Dermis blood vessel endothelial cell (primary cell): ENCODE measurements at places on chromosomes 13 and 19. TPM values are rescaled to one million over a fixed set of nuclear protein-coding genes. Genes with fewer than 3 reads are reported as not detected.

DNA sequence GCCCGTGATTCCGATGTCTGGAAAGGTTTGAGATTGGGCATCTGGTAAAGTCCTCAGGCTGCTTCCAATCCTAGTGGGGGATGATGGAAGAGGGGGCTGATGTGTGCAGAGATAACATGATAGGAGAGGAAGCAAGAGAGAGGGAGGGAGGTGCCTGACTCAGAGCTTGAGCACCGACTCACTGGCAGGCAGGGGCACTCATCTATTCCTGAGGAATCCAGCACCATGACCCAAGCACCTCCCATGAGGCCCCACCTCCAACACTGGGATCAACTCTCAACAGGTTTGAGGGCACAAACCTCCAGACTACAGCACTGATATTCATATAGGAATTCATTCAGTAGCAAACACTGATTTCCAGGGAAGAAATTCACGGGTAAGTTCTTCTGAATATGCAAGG is 5.6 kb upstream of the SIGLEC9 start:
- DNase-seq, result no peak

DNA sequence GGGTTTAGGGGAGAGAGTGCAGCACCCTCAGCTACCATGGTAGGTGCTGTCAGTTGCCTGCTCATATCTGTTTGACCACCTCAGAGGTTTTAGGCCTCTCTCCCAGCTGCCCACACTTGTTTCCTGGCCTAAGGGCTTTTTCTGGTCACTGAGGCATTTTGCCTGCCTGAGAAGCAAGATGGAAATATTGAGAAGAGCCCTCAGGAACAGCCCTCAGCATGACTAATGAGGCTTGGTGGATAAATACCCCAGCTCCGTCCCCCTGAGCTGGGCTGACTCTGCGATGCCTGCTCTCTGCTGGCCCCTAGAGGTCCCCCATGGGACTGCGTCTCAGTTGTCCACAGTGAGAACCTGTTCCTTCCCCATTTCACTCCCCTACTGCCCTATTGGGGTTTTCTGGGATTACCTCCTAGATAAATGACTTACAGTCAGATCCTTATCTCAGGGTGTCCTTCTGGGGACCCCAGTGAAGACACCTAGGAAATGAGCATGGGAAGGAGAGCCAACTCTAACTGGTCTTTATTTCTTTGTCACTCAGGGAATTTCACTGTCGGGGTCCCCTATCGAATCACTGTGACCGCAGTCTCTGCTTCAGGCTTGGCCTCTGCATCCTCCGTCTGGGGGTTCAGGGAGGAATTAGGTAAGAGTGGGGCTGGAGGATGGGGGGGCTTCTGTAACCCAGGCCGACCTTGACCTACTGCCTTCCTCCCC is 13.3 kb downstream of the PALM3 start:
- peak; percentile 62 for DNase-seq

- DNase-seq, result peak; percentile 58
Observed at GRCh38 chr13:49995625-49996101, 1.2 kb upstream of the TRIM13 start.

DNA sequence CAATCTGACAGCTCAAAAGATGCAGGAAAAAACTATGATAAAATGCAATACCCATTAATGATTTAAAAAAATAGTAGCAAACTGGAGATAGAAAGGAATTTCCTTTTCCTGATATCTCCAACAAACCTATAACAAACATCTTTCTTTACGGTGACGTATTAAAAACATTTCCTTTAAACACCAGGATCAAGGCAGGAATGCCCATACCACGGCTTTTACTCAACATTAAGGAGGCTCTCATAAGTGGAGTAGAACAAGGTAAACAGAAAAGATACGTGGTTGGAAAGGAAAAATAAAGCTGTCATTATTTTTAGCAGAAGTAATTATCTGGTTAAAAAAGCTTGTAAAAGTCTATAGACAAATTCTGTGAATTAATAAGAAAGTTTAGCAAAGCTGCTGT is 61.1 kb downstream of the MIPEP start:
- DNase-seq, result peak; percentile 9

GRCh38 chr19:45772912-45773311 is 3.9 kb upstream of the SIX5 start:
- DNase-seq, result no peak

- peak; percentile 35 for DNase-seq
Observed at GRCh38 chr13:114019367-114019766, 45.5 kb upstream of the C13orf46 start.

GRCh38 chr19:19750842-19751790 is 18.2 kb upstream of the ZNF14 start:
- DNase-seq, result no peak

DNA sequence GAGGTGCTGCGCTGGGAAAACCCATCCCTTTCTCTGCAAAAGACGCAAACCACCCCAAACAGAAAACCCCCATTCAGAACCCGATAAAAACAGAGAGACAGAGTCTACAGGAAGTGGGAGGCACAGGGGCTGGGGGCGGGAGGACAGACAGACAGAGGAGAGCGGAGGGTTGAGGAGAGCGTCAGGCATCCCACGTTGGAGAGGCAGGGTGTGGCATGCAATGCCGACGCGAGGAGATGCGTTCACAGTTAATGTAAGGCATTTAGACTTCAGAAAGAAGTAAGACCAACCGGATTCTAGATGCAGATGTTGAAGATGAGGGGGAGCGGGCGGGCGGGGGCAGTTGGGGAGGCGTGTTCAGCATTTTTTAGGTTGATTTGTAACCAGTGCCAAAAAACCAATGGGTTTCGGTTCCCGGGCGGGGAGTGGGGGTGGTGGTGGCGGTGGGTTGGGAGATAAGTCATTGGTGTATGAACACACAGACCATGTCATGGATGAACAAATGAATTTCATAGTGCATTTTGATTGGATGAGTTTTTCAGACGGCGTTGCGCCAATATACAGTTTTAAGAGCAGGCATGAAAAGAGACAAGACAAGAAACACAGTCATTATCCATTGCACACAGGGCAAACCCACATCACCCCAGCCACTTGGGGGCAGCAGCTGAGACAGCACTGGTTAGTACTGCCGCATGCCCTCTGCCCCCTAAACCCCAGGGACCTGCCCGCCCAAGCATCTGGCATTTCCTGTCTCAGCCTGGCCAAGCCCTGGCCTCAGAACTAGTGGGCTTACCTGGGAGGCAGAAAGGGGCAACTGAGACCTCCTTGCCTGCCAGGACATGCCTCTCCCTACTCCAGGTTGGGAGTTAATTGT is 91.3 kb downstream of the IER2 start:
- no peak for DNase-seq

- no peak for DNase-seq
Observed at GRCh38 chr19:54204767-54205468, 4.3 kb downstream of the RPS9 start.

DNA sequence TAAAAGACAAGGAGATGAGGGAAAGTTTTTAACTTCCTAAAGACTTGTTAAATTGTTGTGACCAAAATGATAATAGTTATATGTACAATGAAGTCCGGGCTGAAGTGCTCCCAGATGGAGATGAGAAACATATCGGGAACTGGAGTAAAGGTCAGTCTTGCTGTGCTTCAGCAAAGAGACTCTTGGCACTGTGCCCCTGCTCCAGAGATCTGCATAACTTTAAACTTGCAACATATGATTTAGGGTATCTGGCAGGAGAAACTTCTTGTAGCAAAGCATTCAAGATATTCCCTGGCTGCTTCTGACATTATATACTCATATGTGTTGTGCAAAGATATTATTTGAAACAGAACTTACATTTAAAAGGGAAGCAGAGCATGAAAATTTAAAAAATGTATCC is 786.6 kb upstream of the SLITRK6 start:
- DNase-seq, result no peak

- no peak for DNase-seq
Observed at GRCh38 chr19:32824191-32824751, 45.3 kb downstream of the SLC7A9 start.

- no peak for DNase-seq
Observed at GRCh38 chr19:39986643-39987042, 10.2 kb upstream of the ZNF546 start.

DNA sequence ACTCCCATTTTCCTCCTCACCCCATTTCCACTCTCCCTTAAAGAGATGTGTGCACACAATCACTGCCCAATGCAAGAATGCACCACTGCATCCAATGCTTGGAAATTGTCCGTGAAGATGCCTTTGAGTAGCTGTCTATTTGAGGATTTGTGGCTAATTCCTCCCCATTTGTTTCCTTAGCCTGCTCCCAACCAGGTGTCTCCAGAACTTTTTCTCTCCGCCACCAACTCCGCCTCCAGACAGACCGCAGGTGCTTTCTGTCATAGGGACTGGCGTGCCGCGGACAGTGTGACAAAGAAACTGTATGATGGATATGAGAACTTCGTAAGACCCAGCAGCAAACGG is 461 bp upstream of the TM9SF2 start:
- no peak for DNase-seq

DNA sequence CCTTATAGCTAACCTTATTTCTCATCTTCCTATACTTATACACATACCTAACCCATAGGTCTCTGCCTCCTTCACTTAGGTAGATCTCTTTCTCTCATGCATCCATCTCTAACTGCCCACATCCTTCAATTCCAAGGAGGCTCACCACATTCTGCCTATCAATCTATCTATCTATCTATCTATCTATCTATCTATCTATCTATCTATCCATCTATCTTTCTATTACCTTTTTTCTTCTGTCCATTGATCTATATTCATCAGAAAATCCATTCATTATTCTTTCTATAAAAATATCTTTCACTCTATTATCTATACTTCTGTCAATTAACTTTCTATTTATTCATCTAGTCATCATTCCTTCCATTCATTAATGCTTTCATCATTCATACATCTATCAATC is 11.1 kb upstream of the CYP2A7 start:
- no peak for DNase-seq

DNA sequence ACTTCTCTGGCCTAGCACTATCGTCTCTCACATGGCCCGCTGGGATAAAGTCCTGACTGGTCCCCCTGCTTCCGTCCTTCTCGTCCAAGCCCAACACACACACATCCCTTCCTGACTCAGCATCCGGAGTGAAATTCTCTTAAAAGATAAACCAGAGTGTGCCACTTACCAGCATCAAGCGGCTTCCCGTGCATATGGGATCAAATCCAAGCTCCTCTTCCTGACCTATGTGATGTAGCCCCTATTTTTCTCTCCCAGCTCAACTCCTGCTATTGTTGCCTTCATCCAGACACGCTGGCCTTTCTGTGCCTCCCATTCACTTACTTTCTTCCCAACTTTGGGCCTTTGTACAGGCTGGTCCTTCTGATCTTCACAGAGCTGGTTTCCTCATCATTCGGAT is 530.4 kb downstream of the DIAPH3 start:
- DNase-seq, result peak; percentile 87

GRCh38 chr19:5943623-5944022 is 29.6 kb downstream of the CAPS start:
- DNase-seq, result no peak

GRCh38 chr13:98912846-98913245 is 65.0 kb downstream of the DOCK9 start:
- no peak for DNase-seq

DNA sequence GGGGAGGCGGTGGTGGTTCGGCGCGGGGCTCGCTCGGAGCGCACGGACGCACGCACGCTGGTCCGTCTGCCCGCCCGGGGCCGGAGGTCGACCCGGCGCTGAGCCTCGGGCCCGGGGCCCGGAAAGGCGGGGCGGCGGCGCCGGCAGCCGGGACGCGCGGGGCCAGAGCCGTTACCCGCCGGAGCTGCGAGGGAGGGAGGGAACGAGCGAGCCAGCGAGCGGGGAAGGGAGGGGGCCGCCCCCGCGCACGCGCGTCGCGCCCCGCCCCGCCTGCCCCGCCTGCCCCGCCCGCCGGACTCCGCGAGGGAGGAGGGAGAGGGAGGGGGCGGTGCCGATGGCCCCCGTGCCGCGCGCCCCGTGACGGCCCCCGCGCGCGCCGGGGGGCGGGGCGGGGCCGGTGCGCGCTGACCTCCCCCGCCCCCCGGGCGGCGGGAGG is 15.0 kb downstream of the CIC start:
- DNase-seq, result peak; percentile 78

GRCh38 chr13:43401361-43401760 is 378.0 kb downstream of the DNAJC15 start:
- DNase-seq, result no peak

GRCh38 chr19:47272448-47273312 is 2.0 kb upstream of the INAFM1 start:
- DNase-seq, result no peak

DNA sequence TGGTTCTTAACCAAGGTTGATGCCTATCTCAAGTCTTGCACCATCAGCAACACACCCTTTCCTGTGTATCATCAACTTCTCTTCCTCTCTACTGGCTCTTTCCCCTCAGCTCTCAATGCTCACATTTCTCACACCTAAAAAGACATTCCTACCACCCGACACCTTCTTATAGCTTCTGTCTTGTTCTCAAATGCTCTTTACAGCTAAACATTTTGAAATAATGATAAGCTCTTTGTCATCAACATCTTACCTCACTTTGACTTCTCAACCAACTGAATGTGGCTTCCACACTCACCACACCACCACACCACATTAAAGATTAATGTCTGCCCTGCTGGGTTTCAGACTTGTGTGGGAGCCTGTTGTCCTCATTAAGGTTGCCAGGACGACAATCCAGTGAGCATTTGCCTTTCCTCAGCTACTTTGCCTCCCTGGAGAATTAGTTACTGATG is 67.8 kb downstream of the RXFP2 start:
- no peak for DNase-seq

CD22 gene
- total RNA-seq, result 0.34 and 0.37 TPM in 2 replicates

PNMA8A gene
- total RNA-seq, result under 0.01 and 0.98 TPM in 2 replicates

CGB1 gene
- not detected in 2 replicates for total RNA-seq

SH2D3A gene
- 6.0 and 6.3 TPM in 2 replicates for total RNA-seq

CBY2 gene
- total RNA-seq, result not detected in 2 replicates

DAPK3 gene
- 151 and 203 TPM in 2 replicates for total RNA-seq

ZNF177 gene
- total RNA-seq, result 1.4 and 3.1 TPM in 2 replicates

ZNF560 gene
- 0.14 and 0.68 TPM in 2 replicates for total RNA-seq

ZNF577 gene
- total RNA-seq, result 3.0 and 4.4 TPM in 2 replicates

ACER1 gene
- total RNA-seq, result not detected in 2 replicates

SMAD9 gene
- total RNA-seq, result 11.1 and 24.9 TPM in 2 replicates

CYSLTR2 gene
- not detected in 2 replicates for total RNA-seq

KLK10 gene
- total RNA-seq, result 0.09 and 1.0 TPM in 2 replicates

RFX1 gene
- 2.0 and 7.5 TPM in 2 replicates for total RNA-seq

ZNF91 gene
- total RNA-seq, result 13.4 and 17.4 TPM in 2 replicates
